ENCODE measurements at places on chromosomes 7 and 10.

DNA sequence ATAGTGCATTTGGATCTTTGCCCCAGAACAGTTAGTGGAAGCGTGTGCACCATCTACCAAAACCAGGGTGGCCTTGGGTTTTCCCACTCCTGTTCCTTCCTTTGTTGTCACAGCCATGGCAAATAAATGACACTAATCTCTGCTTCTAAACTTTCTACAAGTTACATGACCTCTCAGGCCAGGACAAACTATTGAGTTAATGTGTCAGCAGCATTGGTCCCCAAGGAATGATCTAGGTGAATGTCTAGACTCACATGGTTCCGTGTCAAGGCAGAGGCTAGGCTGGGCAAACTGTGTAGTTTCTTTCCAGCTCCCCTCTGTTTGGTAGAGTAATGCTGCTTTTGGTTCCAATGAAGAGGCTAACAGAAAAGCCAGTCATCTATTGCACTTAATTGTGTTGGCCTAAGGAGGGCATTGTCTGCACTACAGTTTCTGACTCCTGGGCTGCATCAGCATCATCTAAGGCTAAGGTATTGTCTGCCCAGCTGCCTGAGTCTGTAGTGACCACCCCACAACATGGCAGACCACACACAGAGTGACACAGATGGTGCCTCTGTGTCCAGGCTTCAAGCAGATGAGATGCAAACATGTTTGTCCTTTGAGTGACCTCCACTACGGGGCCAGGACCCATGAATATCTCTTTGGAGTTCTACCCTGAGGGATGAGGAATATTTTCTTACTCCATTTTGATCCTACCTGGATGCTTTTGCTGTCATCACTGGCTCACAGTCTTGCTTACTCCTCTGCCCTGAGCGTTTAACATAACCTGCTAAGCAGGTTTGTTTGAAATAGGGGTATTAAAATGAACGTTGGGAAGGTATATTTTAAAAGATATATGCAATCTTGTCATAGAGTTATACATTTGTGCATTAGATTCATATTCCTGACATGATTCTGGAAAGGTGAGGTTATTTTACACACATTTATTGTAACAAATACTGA is 1.7 kb downstream of the CYP3A4 start:
- no peak for DNase-seq

DNA sequence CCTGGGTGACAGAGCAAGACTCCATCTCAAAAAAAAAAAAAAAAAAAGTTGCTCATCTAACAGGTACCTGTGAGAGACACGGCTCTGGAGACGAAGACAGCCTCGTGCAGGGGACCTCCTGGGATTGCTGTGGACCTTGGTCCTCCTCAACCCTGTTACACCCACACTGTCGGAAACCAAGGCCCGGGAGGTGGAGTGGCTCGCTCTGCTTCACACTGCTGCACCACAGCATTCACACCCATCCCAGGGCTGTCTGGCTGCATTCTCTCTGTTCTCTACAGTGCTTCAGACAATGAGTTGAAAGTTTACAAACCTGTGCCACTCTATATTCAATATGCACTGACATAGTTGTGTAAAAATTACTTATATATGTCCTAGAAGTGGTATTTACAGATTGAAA is 101.0 kb upstream of the TNS3 start:
- no peak for DNase-seq

DNA sequence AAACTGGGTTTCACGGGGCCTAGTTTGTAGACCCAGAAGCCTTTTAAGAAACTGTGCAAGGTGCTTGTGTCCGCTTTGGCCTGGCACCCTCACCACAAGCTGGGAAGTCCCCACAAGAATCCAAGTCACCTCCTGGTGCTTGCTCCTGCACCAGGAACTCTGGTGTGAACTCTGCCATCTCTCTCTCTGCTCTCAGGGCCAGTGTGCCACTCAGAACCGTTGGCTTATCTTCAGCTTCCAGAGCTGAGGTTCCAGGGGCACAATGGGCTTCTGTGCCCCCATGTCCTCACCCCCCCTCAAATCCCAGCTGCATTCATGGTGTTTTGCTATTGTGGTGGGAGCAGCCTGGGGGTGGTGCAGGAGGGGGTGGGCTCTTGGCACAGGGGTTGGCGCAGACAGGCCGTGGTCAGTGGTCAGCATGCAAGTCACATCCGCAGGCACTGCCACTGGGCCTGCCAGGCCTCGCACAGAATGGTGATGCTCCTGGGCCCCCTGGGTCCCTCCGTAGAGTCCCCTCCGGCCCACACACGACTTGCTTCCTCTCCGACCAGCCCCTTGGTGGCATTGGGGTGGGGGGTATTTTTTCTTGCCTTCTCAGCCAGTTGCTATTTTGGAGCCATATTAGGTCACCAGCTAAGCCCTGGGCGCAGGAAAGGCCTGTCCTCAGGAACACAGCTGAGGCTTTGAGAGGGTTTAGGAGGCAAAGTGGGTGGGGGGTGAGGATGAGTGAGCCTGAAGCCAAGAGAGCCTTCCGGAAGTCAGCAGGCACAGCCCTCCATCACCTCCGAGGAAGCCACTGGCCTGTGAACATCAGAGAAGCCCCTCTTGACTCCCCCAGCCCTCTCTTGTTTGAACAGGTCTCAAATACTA is 3.0 kb downstream of the ZCCHC24 start:
- no peak for DNase-seq

- no peak for DNase-seq
These were observed 53.0 kb downstream of the PTPRN2 start for GRCh38 chr7:158534598-158534997.

- no peak for DNase-seq
These were observed 53.3 kb downstream of the DNAJB6 start for GRCh38 chr7:157389951-157390730.

DNA sequence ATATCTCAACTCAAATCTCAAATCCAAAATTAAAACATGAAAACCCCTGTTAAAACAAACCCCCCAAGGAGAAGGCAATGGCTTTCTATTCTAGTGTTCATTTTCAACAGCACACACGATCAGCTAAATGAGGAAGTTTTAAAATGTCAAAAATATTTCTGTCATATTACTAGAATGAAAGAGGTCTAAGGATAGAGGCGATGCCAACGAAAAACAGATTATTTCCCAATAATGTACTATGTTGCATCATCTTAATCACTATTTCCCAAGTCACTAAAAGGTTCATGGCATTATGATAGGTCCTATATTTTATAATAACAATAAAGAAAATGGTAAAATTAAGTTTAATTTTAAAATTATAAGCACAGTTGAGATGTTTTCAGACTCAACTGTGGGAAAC is 10.1 kb downstream of the CNOT4 start:
- no peak for DNase-seq
